ENCODE measurements at places on chromosomes 13 and 19. TPM values are rescaled to one million over a fixed set of nuclear protein-coding genes. Genes with fewer than 3 reads are reported as not detected.
A peak's percentile ranks its signal among the peaks of the same experiment; 100 is the strongest.

DNA sequence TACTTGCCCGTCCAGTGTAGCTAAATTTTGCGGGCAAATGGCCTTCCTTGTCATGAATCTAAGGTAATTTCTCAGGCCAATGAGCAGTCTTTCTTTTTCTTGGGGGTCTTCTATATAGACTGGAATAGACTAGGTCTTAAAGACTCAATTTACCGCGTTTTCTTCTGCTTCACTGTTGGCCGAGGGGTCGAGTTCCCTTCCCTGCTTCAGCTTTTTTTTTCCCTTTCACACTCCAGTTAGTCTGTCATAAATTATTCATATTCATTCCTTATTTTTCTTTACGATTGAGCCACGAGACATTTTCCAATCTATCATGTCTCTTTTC lies 276 bp downstream of the ALG11 start:
- peak overlapping the region; percentile 98 for H3K27ac ChIP-seq
- H3K4me3 ChIP-seq, result peak overlapping the region; percentile 95
- H3K36me3 ChIP-seq, result peaks cover 7% of the 10 kb centered on the region
- peaks cover 26% of the 10 kb centered on the region for H3K4me1 ChIP-seq
- no peaks in the 10 kb centered on the region for H3K27me3 ChIP-seq

DNA sequence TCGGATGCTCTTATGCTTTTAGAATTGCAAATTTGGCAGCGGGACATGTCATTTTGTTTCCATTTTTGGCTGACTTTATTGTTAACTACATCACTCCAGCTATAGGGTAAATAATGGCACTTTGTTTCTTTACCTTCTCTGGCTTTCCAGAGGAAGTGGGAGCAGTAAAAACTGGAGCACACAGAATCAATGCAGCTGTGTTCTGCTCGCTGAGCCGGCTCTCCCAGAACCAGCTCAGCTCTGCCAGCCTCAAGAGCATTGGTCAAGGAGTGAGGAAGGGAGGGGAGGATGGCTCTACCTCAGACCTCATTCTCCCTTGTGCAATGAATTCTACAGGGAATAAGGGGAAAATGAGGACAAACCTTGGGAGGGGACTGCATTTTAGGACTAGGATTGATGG lies 50.5 kb upstream of the SPATA13 start:
- H3K4me1 ChIP-seq, result peaks cover 17% of the 10 kb centered on the region
- no peaks in the 10 kb centered on the region for H3K36me3 ChIP-seq
- H3K4me3 ChIP-seq, result no peak overlapping the region
- H3K27ac ChIP-seq, result no peak overlapping the region
- H3K27me3 ChIP-seq, result no peaks in the 10 kb centered on the region

DNA sequence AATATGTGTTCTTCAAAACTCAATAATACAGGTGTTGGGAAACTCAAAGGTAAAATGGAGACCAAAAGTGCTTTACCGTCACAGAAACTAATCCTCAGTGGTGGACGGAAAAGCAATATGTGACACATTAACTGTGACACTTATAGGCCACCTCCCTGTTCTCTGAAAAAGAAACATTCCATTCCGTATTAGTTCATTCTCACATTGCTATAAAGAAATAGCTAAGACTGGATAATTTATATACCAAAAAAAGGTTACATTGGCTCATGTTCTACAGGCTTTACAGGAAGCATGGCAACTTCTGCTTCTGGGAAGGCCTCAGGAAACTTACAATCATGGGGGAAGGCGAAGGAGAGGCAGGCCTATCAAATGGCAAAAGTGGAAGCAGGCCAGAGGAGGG lies 435.3 kb upstream of the HTR2A start:
- DNase-seq, result no peak
- no peaks in the 10 kb centered on the region for H3K27me3 ChIP-seq
- H3K4me1 ChIP-seq, result peaks cover 17% of the 10 kb centered on the region
- peaks cover 4% of the 10 kb centered on the region for H3K36me3 ChIP-seq
- H3K4me3 ChIP-seq, result peak overlapping the region; percentile 41

- peaks cover 34% of the 10 kb centered on the region for H3K27me3 ChIP-seq
- no peaks in the 10 kb centered on the region for H3K36me3 ChIP-seq
- no peak overlapping the region for H3K27ac ChIP-seq
- DNase-seq, result no peak
These were observed 94.8 kb upstream of the SOX1 start for GRCh38 chr13:111971891-111972780.

- H3K4me3 ChIP-seq, result peak overlapping the region; percentile 76
- peak; percentile 93 for DNase-seq
- H3K4me1 ChIP-seq, result peaks cover 33% of the 10 kb centered on the region
- no peaks in the 10 kb centered on the region for H3K36me3 ChIP-seq
These were observed 14.9 kb upstream of the PTBP1 start for GRCh38 chr19:782185-782877.

DNA sequence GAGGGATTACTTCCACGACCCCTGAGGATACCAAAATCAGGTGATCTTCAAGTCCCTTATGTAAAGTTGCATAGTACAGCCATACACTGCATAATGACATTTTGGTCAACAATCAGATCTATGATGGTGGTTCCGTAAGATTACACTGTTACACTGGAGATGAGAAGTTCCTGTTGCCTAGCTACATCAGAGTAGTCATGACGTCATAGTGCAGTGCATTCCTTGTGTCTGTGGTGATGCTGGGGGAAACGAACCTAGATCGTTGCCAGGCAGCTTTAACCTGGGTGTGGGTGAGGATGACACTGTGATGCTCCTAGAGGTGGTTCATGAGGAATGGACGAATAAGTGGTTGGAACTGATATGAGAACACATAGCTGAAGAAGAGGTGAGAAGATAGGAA lies 9.1 kb downstream of the ZNF610 start:
- no peak overlapping the region for H3K27ac ChIP-seq
- no peak for DNase-seq
- H3K4me1 ChIP-seq, result no peaks in the 10 kb centered on the region
- H3K27me3 ChIP-seq, result no peaks in the 10 kb centered on the region
- H3K4me3 ChIP-seq, result no peak overlapping the region

GRCh38 chr13:30857636-30858035 lies 48.4 kb upstream of the MEDAG start:
- no peaks in the 10 kb centered on the region for H3K27me3 ChIP-seq
- no peak for DNase-seq
- no peak overlapping the region for H3K4me3 ChIP-seq
- H3K4me1 ChIP-seq, result peaks cover 40% of the 10 kb centered on the region
- no peaks in the 10 kb centered on the region for H3K36me3 ChIP-seq

DNA sequence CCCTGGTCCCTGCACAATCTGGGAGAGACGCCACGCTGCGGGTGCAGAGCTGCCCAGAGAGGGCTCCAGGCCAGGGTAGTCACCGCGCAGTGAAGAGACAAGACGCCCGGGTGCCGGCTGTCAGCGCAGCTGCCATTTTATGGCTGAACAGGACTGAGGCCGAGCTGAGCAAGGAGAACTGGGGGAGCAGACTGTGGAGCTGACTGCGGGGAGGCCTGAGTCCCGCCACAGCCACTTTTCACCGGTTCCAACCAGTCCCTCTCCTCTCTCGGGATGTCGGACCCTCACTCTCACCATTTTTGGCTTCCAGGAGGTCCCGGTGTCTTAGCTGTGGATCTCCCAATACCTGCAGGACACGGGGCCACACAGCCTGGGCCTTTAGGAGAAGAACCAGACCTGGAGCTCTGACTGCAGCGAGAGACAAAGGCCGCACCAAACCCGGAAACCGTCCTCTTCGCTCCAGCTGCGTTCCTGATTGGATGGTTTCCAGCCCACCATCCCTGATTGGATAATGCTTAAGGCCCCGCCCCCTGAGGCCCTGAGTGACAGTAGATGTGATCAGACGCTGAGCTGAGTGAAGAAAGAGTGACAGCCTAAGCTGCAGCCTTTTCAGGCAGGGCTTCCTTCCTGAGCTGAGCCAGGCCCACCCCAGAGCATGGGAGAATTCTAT lies at the start of gene ZNF626:
Gene ZNF626 (minus strand): TSS at position 422 of the 670 bp plus-strand sequence. CDS start 125 bp downstream, at position 297.
- peaks cover 26% of the 10 kb centered on the region for H3K4me1 ChIP-seq
- DNase-seq, result peak; percentile 96
- H3K27ac ChIP-seq, result peak within 1 kb of the TSS; percentile 99
- H3K27me3 ChIP-seq, result no peaks in the 10 kb centered on the region
- H3K4me3 ChIP-seq, result peak within 1 kb of the TSS; percentile 93
- H3K36me3 ChIP-seq, result peaks cover 31% of the 10 kb centered on the region

GRCh38 chr19:1492474-1493006 lies 1.6 kb downstream of the REEP6 start:
- DNase-seq, result no peak
- H3K27ac ChIP-seq, result no peak overlapping the region
- H3K27me3 ChIP-seq, result peaks cover 4% of the 10 kb centered on the region
- H3K4me1 ChIP-seq, result no peaks in the 10 kb centered on the region
- no peaks in the 10 kb centered on the region for H3K36me3 ChIP-seq

DNA sequence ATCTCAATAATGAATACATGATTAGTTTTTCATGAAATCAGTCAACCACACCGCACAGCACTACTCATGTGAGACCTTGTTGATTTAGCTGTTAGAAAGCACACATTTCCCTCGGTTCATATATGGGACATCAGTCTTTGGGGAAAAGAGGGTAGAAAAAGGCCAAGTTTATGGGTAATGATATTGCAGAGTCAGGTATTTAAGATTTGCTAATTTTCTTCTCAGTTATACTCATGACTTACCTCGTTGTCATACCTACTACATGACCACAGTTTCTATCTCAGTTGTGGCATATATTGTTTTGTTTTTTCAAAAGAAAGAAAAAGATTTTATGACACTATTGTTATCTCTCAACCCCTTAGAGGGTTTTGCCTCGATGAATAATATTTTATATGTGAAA lies 165.6 kb downstream of the POU4F1 start:
- DNase-seq, result no peak
- no peaks in the 10 kb centered on the region for H3K4me1 ChIP-seq
- H3K36me3 ChIP-seq, result no peaks in the 10 kb centered on the region
- peaks cover 1% of the 10 kb centered on the region for H3K27me3 ChIP-seq

DNA sequence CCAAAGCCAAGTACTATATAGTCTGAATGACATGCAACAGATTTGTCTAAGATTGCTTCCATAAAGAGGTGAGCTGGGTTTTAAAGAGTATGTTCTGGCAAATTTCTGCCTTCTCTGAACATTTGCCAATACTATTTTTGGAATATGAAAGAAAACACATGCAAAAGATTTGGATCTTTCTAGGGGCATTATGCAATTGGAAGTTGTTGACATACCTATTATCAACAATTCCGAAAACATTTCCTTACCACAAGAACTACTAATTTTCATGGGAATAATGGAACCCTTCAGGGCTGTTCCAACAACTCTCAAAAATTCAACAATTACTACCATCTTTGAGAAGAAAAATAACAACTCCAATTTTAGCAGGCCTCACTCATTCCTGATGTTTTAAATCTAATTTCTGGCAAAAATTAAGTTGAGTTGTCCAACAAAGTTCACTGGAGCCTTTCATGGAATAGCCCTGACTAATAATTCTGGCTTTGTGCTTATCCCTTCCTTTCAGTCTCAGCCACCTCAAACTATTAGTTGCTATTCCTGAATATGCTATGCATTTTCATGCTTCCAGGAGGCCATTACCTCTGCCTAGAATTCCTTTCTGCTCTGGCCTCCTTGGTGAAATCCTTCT lies 250.0 kb downstream of the RGCC start:
- no peaks in the 10 kb centered on the region for H3K27me3 ChIP-seq
- no peak for DNase-seq
- peak overlapping the region; percentile 72 for H3K27ac ChIP-seq
- H3K4me1 ChIP-seq, result peaks cover 31% of the 10 kb centered on the region
- H3K4me3 ChIP-seq, result no peak overlapping the region

DNA sequence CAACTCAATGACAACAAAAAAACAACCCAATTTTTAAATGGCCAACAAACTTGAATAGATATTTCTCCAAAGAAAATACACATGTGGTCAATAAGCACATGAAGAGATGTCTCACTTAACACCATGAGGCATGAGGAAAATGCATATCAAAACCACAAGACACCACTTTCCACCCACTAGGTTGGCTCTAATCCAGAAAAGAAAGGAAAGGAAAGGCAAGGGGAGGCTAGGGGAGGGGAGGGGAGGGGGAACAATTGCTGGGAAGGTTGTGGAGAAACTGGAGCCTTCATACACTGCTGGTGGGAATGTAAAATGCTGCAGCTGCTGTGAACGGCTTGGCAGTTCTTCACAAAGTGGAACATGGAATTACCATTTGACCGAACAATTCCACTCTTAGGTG lies 854.3 kb downstream of the UQCRFS1 start:
- H3K4me3 ChIP-seq, result no peak overlapping the region
- H3K4me1 ChIP-seq, result no peaks in the 10 kb centered on the region
- no peak overlapping the region for H3K27ac ChIP-seq
- DNase-seq, result no peak
- no peaks in the 10 kb centered on the region for H3K27me3 ChIP-seq

- no peak overlapping the region for H3K27ac ChIP-seq
- peaks cover 5% of the 10 kb centered on the region for H3K27me3 ChIP-seq
- no peak for DNase-seq
- no peak overlapping the region for H3K4me3 ChIP-seq
These were observed 34.3 kb downstream of the ZNF536 start for GRCh38 chr19:30406220-30407067.

DNA sequence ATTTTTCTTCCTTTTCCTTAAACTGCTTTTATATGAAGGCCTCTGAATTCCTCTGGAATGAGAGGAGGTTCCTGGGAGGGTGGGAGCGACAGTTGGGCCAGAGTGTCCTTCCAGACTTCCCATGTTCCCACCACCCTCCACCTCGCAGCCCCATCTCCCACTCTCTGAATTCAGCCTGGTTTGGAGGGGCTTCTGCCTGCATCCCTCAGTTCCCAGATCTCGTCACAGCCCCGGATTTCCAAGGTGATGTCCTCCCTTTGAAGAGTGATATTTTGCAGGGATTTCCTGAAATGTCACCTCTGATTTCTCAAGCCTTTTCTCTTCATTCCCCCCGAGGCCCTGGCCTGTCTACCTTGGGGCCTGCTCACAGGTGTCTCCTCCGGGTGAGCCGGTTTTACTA lies 16.7 kb upstream of the SLC7A9 start:
- DNase-seq, result no peak
- no peaks in the 10 kb centered on the region for H3K4me1 ChIP-seq
- H3K27me3 ChIP-seq, result no peaks in the 10 kb centered on the region
- peaks cover 11% of the 10 kb centered on the region for H3K36me3 ChIP-seq

- H3K27me3 ChIP-seq, result no peaks in the 10 kb centered on the region
- H3K27ac ChIP-seq, result no peak overlapping the region
- H3K4me1 ChIP-seq, result peaks cover 12% of the 10 kb centered on the region
- no peak for DNase-seq
- H3K36me3 ChIP-seq, result no peaks in the 10 kb centered on the region
These were observed 517.2 kb upstream of the SLITRK1 start for GRCh38 chr13:84399320-84400085.

DNA sequence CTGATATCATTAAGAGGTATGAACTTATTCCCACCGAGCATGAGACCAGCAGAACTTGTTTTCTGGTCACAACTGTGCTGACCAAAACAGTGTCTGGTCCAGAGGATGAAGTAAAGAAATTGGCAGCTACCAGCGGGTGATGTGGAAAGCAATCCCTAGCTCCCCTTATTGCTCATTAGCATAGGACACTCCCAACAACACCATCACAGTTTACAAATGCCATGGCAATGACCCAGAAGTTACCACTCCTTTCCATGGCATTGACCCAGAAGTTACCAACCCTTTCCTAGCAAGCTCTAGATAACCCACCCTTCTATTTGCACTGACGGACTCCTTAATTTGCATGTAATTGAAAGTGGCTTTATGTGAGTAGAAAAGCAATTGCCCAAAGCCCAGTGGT lies 1856.1 kb downstream of the OLFM4 start:
- no peaks in the 10 kb centered on the region for H3K4me1 ChIP-seq
- no peak overlapping the region for H3K4me3 ChIP-seq
- H3K27me3 ChIP-seq, result no peaks in the 10 kb centered on the region
- H3K36me3 ChIP-seq, result no peaks in the 10 kb centered on the region

The IZUMO4 gene
- 3.2 TPM for total RNA-seq

The ZNF415 gene
- total RNA-seq, result 6.2 TPM

The PSPN gene
- total RNA-seq, result 3.4 TPM

The LILRB2 gene
- not detected for total RNA-seq

The HSD17B14 gene
- 13.5 TPM for total RNA-seq

The CNFN gene
- total RNA-seq, result 0.89 TPM

The CYP2S1 gene
- not detected for total RNA-seq
